CD4-positive, alpha-beta T cell (primary cell): ENCODE measurements at places on chromosomes 7 and 10. TPM values are rescaled to one million over a fixed set of nuclear protein-coding genes. Genes with fewer than 3 reads are reported as not detected.

- peaks cover 17% of the 10 kb centered on the region for H3K36me3 ChIP-seq
- peaks cover 11% of the 10 kb centered on the region for H3K4me1 ChIP-seq
- no peaks in the 10 kb centered on the region for H3K27me3 ChIP-seq
These were observed 25.8 kb upstream of the TMEM120A start for GRCh38 chr7:76020031-76020714.

GRCh38 chr7:131944556-131945069, 388.2 kb upstream of the PODXL start:
- peaks cover 14% of the 10 kb centered on the region for H3K27me3 ChIP-seq
- no peak for DNase-seq
- no peaks in the 10 kb centered on the region for H3K36me3 ChIP-seq
- H3K27ac ChIP-seq = no peak overlapping the region

The NPY4R2 gene
- not detected for total RNA-seq

The AGAP9 gene
- total RNA-seq = 6.5 TPM

The GRID1 gene
- total RNA-seq = not detected

The FRMPD2 gene
- not detected for total RNA-seq

GRCh38 chr10:69728335-69728870, 73.3 kb upstream of the COL13A1 start:
- no peak for DNase-seq
- H3K4me3 ChIP-seq = no peak overlapping the region
- no peaks in the 10 kb centered on the region for H3K27me3 ChIP-seq
- H3K27ac ChIP-seq = no peak overlapping the region

The GIMAP1 gene
- total RNA-seq = 8.1 TPM

The SHH gene
- not detected for total RNA-seq

The ANKRD61 gene
- total RNA-seq = not detected

DNA sequence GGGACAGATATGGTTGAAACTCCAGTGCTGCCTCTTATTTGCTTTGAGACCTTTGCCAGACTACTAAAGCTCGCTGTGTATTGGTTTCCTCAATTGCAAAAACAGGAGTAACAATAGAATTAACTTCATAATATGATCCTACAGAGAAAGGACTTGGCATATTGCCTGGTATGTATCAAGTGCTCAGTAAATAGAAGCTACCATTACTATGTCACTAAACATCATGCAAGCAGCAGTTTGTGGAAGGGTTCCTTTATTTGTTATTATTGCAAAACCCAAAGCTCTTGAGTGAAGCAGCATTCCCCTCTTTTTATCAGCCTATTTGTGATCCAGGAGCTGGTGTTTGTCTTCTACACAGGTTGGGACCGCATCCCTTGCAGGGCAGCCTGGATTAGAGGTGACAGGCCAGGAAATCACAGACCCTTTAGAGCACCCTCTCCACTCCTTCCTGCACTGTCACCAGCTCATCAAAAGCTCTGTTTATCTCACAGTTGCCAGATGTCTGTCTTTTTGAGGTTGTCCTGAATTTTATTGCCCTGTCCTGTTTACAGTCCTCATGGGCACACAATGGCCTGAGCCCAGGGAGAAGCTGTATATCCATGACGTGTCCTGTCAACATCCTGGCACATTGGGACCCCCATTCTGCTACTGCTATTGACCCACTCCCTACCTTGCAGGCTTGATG, 121.5 kb downstream of the SNX10 start:
- H3K27me3 ChIP-seq = no peaks in the 10 kb centered on the region
- H3K4me1 ChIP-seq = no peaks in the 10 kb centered on the region
